ENCODE measurements at places on chromosomes 16 and 17.

GRCh38 chr16:3670711-3671110 lies 16.2 kb downstream of the DNASE1 start:
- no peak for DNase-seq

DNA sequence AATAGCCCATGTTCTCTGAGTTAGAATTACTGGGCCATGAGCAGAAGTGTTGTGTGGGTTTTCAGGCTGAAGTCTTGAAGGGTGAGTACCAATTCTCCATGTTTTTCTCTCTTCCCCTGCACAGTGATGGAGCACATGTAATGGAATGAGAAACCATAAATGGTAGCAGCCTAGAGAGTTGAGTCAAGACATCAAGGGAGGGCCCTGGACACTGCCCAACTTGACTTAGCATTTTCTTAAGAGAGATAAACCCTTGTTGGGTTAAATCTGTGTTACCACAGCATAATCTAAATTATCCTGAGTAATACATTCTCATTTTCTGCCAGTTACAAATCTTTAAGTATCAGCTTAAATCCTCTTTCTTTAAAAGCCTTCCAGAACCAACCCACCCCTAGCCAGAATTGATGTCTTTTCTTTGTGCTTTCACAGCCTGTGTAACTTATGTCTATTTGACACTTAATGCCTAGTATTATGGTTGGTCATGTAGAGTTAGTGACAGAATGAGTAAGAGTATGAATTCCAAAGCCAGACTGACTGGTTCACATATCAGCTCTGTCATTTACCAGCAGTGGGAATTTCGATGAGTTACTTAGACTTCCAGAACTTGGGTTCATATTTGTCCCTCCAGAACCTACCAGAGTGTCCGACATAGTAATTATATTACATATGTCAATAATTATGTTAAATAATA lies 27.0 kb upstream of the RGS9 start:
- DNase-seq: no peak

GRCh38 chr16:57372372-57373116 lies at the start of gene CX3CL1:
Gene CX3CL1 (plus strand): TSS chr16:57372490. CDS start chr16:57372569, 79 bp downstream.
- no peak for DNase-seq

GRCh38 chr16:81469710-81470535 lies 25.3 kb downstream of the CMIP start:
- no peak for DNase-seq

GRCh38 chr16:55499951-55500529 lies 8.8 kb upstream of the LPCAT2 start:
- peak; percentile 4 for DNase-seq

DNA sequence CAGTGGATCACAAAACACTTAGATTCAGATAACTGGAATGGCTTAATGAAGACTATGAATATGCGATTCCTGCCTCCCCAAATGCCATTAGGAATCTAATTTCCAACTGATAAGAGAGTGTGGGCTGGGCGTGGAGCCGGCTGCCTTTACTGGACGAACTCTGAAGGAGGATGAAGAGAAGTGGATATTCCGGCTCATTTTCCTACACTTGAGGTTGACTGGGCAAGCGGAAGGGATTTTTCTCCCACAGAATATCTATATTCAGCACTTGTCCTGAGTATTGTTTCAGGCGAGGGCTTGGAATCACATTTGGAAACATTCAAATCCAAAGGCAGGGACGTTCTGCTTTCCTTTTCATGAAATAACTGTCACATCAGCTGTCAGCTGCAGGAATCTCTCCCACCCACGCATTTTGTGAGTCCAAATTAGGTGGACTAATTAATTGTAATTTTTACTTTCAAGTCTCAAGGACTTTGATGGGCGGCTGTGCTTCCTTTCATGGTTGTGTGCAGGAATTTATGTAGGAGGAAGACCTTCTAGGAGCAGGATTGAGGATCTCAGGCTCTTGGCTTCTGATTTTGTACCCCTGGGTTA lies 138.5 kb downstream of the PITPNC1 start:
- DNase-seq: no peak

All from stimulated activated CD4-positive, alpha-beta T cell treated with anti-CD3 and anti-CD28 coated beads, TNF-alpha, amount 100 ng/mL, for 48 hours (primary cell).